ENCODE measurements at places on chromosomes 1 and 21. TPM values are rescaled to one million over a fixed set of nuclear protein-coding genes. Genes with fewer than 3 reads are reported as not detected.

Gene KCNK1
- total RNA-seq: not detected

GRCh38 chr21:15752763-15753407 is 23.1 kb downstream of the USP25 start:
- no peaks in the 10 kb centered on the region for H3K27me3 ChIP-seq
- H3K4me1 ChIP-seq: peaks cover 22% of the 10 kb centered on the region
- no peak overlapping the region for H3K4me3 ChIP-seq
- no peak for DNase-seq
- no peak overlapping the region for H3K27ac ChIP-seq

DNA sequence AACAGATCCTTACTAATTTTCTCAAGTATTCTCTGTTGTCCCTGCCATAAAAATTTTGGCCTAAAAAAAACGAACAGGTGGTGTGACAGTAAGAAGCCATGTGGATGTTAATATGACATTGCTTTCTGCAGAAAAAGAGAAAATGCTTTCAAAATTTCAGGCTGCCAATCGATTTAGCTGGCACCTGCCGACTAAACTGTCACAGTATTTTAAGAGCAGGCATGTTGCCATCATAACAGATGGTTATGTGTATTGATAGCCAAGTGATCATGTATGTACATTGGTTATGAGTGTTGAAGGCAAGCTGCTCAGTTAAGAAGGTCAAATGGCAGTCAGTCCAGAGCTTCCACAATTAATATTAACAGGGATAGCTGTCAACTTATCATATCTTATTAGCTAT is 1017.0 kb downstream of the MRPL39 start:
- no peak for DNase-seq
- H3K4me3 ChIP-seq: no peak overlapping the region
- no peaks in the 10 kb centered on the region for H3K36me3 ChIP-seq
- H3K4me1 ChIP-seq: no peaks in the 10 kb centered on the region
- no peaks in the 10 kb centered on the region for H3K27me3 ChIP-seq

- H3K4me1 ChIP-seq: peaks cover 24% of the 10 kb centered on the region
- H3K27ac ChIP-seq: peak overlapping the region; percentile 77
- peaks cover 2% of the 10 kb centered on the region for H3K36me3 ChIP-seq
- DNase-seq: peak; percentile 89
- peak overlapping the region; percentile 73 for H3K4me3 ChIP-seq
- H3K27me3 ChIP-seq: no peaks in the 10 kb centered on the region
Observed at GRCh38 chr1:25796811-25797458, 3.1 kb upstream of the SELENON start.
